Stimulated activated CD8-positive, alpha-beta memory T cell treated with anti-CD3 and anti-CD28 coated beads, Interleukin-4, amount 100 ng/mL, for 1 hour (primary cell): ENCODE measurements at places on chromosomes 2 and 18.

DNA sequence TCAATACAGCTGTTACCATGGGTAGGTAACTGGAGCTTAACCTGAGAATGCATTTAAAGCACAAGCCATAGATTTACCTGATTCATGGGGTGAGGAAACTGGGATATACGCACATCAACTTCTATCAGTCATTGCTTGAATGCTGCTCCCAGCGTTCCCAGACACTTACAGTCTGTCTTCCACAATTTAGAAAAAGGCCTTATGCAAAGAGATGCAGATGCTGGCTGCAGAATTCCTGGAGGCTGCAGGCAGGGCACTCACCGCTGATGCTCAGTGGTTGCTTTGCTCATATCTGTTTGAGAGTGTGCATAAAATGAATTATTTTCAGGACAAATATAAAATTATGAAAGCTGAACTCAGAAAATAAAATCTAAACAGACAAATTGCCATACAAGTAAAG, 950.7 kb upstream of the PIK3C3 start:
- DNase-seq, result no peak

GRCh38 chr18:61797696-61798590, 94.9 kb downstream of the RNF152 start:
- DNase-seq, result no peak

GRCh38 chr2:69545477-69545932, 98.0 kb downstream of the AAK1 start:
- DNase-seq, result no peak

GRCh38 chr2:126787289-126787688, 111.4 kb upstream of the TEX51 start:
- no peak for DNase-seq
